ENCODE measurements at places on chromosomes 7 and 10.

DNA sequence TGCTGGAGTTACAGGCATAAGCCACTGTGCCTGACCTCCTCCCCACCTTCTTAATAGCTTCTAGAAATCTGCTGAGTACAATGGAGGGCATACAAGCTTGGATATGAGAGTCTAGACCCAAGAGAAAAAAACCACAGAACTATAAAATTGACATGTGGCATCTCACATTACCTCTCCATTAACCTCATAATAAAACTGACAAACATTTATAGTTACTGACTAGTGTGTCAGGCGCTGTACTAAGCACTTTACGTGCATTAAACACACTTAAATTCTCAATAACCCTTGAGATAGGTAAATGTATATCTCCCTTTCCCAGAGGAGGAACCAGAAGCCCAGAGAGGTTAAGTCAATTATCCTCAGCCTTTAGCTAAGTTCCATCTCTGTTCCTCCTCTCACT, 300.5 kb upstream of the MYO3A start:
- no peak for DNase-seq

- DNase-seq, result no peak
Observed at GRCh38 chr10:97584798-97585438, 729 bp downstream of the HOGA1 start.

GRCh38 chr7:92837000-92837749, 802 bp upstream of the CDK6 start:
- no peak for DNase-seq

DNA sequence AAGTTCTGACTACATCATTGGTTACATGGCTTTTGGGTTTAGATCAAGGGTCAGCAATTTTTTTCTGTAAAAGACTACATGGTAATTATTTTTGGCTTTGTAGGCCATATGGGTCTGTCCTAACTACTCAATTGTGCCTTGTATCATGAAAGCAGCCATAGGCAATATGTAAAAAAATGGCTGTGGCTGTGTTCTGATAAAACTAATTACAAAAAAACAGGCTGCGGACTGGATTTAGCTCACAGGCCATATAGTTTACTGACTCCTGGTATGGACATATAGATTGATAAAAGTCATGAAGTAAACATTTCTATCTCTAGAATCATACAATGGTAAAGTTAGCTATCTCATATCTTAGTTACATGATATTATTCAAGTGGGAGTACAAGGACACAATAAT, 375.4 kb downstream of the THSD7A start:
- DNase-seq, result no peak

GRCh38 chr7:84083846-84084245, 110.7 kb downstream of the SEMA3A start:
- DNase-seq, result no peak

DNA sequence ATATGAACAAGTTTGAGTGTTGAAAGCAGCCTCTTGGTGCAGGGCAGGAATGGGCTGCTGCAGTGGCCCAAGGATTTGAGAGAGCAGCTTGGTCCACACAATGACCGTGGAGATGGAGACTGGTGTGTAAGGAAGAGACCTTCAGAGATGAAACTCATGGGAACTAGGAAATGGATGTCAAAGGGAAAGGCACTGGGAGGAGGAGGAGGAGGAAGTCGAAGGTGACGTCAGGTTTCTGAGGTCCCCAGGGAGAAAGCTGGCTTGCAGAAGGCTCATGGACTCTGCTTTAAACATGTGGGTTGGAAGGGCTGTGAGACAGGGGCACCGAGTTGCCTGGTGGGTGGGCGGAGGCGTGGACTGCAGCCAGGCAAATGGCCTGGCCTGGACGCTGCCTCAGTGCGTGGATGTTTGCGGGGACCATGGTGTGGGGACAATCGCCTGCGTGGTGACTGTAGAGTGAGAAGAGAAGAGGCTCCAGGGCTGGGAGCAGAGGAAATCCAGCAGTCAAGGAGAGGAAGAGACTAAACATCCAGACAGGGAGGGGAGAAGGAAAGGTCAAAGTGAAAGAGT, 14.6 kb downstream of the C10orf71 start:
- DNase-seq, result no peak

DNA sequence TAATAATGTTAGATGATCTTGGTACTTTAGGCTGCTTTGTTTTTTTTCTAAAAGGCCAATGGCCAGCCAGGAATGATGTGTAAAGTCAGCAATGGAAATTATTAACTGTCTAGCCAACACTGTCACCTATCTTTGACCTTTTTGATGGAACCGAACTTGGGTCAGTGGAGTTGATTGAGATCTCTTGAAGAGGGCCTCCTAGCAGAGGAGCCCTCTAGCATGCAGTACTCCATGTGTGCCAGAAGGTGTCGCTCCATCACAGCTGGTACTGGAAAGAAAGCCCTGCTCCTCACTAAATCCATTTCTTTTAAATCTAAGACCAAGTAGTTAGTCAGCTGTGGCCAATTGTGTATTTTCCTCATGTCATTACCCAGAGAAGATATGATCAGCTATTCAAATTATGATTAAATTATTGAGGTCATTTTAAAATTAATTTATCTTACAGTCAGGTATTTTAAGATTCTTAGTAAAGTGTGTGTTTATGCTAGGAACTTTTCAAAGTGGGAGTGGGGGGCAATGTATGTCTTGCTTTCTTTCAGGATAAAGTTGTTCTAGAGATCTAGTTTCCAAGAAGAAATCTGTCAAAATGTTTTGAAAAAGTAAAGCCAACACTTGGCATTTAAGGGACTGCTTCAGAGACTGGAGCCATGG, 33.1 kb upstream of the CROT start:
- DNase-seq, result peak; percentile 78

- no peak for DNase-seq
Observed at GRCh38 chr10:74598891-74599566, 227.4 kb upstream of the KAT6B start.

DNA sequence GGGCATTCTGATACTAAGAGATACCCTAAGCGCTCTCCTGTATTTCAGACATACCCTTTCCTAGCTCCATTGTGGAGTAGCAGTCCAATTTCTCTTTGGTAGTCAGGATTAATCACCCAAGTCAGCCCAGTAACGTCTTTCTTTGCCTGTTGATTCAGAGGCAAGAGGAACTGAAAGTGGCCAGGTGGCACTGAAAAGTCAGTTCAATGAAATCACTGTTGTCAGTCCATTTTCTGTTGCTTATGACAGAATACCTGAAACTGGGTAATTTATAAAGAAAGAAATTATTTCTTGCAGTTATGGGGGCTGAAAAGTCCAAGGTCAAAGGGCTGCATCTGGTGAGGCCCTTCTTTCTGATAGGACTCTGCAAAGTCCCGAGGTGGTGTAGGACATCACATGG, 40.2 kb downstream of the ANKRD61 start:
- no peak for DNase-seq

DNA sequence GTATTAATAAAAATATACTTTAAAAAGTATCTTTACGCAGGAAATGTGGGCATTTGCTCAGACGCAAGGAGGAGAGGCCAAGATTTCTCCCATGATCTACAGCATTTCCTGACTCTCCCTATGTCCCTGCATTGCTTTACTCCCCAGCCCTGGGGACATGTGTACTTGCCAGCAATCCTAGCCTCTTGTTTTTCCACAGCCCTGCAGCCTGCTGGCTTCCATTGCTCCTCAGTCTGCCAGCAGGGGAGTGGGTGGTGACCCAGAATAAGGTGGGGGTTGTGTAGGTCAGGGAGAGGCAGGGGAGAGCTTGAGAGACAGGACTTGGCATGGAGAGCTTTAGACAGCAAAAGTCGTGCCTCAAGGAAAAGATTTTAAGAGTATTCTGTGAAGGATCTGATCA, 307.7 kb downstream of the CDK14 start:
- DNase-seq, result no peak

DNA sequence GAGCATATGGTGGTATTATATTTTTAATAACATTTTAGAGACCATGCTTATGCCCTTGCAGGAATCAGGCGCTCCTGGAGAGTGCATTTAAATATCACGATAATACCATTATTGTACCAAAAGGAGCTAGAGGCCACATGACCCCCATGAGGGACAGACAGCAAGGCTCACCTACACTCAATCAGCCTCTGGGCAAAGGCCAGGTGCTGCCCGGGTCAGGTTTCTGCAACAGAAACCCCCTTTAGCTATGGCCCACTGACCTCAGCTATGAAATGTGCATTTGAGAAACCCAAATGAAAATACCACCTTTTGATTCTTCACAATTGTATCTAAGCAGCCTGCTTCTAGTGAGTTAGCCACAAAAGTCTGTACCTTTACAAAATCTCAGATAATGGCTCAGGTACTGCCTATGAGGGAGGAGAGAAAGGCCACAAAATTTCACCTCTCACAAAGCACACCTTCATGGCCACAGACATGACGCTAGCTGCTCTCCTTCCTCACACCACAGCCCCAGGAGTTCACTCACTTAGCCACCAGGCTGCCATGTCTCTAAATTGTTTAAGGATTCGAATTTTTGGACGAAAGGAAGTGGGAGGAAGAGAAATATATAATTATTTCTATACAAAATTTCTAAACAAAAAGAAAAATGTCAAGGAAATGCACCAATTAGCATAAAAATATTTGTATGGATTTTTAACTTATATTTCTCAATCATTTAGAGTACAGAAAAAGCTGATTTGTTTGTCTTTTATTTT, 79.9 kb downstream of the GLI3 start:
- DNase-seq, result no peak

DNA sequence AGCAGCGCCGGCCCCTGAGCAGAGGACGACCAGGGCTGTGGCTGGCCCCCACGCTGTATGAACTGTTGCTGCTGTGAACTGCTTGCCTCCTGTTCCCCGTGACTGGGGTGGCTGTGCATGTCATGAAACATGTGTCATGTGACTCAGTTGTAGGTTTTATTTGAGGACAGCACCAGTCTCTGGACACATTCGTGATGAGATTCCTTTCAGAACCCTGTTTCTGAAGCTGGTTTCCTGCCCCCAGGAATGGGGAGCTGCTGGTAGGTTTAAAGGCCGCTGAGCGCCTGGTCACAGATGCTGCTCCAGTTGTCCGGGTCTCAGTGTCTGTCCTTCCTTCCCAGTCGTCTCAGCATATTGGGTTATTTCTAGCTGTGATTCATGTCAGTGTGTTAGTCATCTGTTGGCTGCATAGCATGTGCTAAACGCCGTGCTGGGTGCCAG, 79.1 kb upstream of the PPIF start:
- DNase-seq, result no peak

GRCh38 chr10:23516530-23516929, 77.7 kb downstream of the OTUD1 start:
- DNase-seq, result no peak

DNA sequence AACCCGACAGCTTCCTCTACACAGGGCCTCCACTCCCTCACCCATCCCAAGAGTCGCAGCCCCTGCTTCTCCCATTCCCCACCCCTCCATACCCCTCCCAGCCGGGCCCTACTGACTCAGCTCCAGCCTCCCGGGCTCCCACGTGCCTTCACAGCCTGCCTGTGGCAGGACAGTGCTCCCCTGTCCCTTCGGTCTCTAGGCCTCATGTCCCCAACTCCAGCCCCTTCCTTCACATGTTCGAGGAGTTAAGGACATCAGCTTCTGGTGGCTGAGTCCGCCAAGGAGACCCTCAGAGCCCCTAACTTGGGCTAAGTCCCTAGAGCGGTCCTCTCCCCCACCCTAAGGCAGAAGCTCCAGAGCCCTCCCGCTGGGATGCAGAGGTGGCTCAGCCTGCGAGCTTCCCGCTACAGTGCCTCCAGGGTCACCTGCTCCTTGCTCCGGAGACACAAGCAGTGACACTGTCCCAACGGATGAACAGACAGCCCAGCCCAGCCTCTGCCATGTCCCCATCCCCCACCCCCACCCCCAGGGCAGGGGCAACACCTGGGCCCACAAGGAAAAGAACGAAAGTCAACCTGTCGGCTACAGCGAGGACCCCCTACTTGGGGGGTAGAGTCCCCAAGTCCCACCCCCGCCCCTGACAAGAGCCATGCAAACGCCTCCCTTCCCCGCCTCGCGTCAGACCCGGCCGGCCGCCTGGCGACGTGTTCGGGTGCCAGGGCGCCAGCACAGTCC, 716 bp downstream of the SMARCD3 start:
- DNase-seq, result no peak

- DNase-seq, result no peak
Observed at GRCh38 chr10:52313256-52313932, 687 bp upstream of the DKK1 start.

- DNase-seq, result no peak
Observed at GRCh38 chr10:1464881-1465417, 272.4 kb downstream of the ADARB2 start.

- DNase-seq, result no peak
Observed at GRCh38 chr7:151064993-151065392, 5.6 kb downstream of the SLC4A2 start.

- DNase-seq, result no peak
Observed at GRCh38 chr7:48512892-48513291, 341.6 kb downstream of the ABCA13 start.

DNA sequence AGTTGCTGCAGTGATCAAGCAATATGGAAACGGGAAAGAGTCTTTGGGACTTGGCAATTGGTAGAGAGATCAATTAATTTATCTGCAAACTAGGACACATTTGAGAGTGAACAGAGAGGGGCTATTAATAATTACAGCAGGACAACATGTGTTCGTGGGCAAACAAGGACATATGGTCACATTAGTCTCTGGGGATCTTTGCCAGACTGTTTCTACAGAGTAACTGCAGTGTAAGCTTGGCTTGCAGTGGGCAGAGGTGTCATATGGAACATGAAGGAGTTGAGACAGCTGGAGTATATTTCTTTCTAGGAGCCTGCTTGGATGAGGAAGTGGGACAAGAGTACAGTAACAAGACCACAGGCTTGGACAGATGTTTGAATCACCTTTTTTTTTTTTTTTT, 232.1 kb upstream of the LYZL1 start:
- no peak for DNase-seq

GRCh38 chr7:78169992-78170391, 371.4 kb downstream of the PHTF2 start:
- no peak for DNase-seq

GRCh38 chr10:133377025-133377817, 1.8 kb upstream of the PAOX start:
- no peak for DNase-seq

GRCh38 chr10:114115661-114116445, 58.1 kb downstream of the CCDC186 start:
- DNase-seq, result no peak
